ENCODE measurements at places on chromosomes 4 and X. TPM values are rescaled to one million over a fixed set of nuclear protein-coding genes. Genes with fewer than 3 reads are reported as not detected.

The FAM9B gene
- 0.25 TPM for polyA plus RNA-seq

- no peak for DNase-seq
These were observed 45.7 kb upstream of the GATB start for GRCh38 chr4:151806511-151806927.

DNA sequence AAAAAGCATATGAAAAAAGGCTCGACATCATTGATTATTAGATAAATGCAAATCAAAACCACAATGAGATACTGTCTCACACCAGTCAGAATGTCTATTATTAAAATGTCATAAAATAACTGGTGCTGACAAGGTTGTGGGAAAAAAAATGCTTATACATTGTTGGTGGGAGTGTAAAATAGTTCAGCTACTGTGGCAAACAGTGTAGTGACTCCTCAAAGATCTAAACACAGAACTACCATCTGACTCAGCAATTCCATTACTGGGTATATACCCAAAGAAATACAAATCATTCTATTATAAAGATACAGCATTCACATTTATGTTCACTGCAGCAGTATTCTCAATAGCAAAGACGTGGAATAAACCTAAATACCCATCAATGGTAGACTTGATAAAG lies 412.1 kb downstream of the CENPC start:
- no peak for DNase-seq

DNA sequence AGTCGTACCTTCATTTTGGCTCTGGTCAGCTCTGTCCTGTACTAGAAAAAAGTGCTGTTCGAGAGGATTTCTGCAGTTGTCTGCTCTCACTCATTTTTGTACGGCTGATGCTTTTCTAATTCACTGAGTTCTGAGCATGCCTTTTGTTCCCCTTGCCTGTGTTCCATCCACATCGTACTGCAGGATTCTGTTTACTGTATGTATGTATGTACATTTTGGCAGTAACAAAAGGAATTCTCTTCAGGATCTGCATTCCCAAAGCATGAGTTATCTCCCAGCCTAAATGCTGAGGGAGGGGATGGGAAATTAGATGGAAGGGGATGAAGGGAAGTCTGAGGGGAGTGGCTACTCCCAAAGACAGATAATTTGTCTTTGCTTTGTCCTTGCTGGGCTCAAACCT lies 87.6 kb downstream of the GBA3 start:
- no peak for DNase-seq

GRCh38 chr4:160212078-160212477 lies 1109.2 kb downstream of the RAPGEF2 start:
- no peak for DNase-seq

- DNase-seq = peak; percentile 17
These were observed 19.4 kb downstream of the MTM1 start for GRCh38 chrX:150587585-150588503.

- no peak for DNase-seq
These were observed 273.9 kb downstream of the ARAP2 start for GRCh38 chr4:35970366-35970960.
